ENCODE measurements at places on chromosomes 5 and 9.
A peak's percentile ranks its signal among the peaks of the same experiment; 100 is the strongest.

DNA sequence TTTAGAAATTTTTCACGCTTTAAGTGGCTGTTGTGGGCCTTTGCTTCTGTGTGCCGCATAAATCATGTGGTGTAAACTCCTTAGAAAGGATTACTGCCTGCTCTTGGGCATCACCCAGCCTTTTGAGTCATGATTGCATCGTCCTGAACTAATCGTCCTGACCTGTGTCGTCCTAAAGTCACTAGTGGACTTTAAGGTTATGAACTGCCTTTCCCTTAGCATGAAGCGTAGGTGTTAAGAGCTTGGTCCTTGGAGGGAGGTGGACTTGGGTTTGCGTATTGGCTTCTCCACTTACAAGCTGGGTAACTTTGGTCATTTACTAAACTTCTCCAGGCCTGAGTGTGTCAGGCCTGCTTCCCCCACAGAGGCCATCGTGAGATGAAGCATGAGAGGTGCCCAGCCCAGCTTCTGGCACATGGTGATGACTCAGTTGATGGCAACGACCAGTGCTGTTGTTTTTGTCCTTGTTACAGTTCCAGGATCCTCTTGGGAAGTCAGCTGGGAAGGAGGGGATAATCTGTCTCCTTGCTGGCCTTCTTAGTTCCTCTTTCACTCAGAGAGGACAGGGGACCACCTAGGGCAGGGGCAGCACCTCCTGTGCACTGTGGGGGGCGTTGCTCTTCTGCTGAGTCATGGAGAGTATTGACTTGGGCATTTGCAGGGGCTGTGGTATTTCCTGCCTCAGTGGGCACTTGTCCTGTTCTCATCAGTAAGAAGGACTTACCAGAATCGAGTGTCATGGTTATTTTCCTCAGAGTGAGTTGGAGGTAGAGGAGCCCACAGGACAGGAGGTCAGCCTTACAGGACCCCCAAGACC lies 54.2 kb upstream of the NCS1 start:
- no peak for DNase-seq

GRCh38 chr5:167814040-167814439 lies 477.4 kb upstream of the WWC1 start:
- DNase-seq = no peak

GRCh38 chr9:99071313-99072039 lies 33.4 kb upstream of the TGFBR1 start:
- DNase-seq = no peak

GRCh38 chr5:160011471-160011870 lies 2.5 kb downstream of the TTC1 start:
- no peak for DNase-seq

DNA sequence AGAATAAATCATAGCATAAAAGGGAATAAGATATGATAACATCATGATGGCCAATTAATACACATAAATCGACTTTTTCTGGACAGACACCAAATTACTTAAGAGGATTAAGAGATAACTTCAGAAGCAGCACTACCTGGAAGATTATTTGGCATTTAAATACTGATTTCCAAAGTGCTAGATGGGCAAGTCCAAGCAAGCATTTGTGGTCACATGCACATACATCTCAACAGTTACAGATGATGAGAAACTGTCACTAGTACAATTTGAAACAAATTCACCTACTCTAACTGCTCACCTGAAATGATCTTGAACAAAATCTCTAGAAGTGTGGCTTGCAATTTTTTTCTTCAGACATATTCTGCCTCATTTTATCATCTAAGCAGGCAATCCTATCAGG lies 26.8 kb upstream of the RASGEF1C start:
- DNase-seq = no peak

DNA sequence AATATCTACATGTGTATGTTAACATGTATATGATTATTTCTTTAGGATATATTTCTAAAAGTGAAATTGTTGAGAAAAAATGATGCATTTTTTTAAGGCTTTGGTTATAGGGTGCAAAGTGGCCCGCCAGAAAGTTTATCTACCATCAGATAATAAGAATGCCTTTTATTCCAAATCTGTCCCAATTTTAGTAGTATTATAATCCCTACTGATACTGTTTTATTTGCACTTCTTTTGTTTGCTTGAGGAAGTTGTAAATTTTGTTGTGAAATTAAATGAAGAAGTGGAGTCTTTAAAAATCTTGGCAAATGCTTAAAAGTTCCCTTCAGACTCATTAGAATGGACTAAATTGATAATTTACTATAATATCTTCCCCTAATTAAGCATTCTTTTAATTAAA lies 73.0 kb downstream of the NIPBL start:
- no peak for DNase-seq

DNA sequence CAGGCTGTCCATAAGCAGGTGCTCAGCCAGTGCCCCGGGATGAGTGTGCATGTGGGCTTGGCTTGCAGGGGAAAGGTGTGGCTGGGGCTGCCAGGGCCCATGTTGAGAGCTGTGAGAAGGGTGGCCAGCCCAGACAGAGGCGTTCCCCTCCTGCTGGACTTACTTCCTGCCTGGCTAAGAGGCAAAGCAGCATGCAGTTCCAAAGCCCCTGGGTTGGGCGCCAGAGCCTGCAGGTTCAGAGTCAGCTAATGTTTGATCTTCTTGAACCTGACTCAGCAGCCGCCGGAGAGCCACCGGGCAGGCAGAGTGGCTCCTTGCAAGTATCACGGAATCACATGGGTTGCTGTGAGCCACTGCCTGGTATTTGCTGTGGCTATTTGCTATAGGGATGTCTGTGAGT lies 168.4 kb upstream of the MAP1B start:
- peak; percentile 4 for DNase-seq

DNA sequence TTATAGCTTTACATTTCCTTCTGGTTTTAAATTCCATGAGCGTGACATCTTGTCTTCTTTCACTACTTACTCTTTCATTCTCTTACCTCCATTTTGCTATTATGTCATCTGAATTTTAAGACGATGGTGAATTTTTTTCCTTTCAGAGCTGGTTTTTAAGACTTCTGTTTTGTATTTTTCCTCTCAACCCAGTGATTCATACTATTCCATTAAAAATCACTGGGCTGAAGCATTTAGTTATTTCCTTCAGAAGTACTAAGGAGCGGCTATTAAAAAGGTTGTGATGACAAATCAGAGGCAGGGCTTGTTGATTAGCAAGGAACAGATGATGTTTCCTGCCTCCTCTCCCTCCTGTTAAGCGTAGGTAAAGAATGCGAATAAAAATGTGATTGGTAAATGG lies 16.5 kb downstream of the AGXT2 start:
- no peak for DNase-seq

DNA sequence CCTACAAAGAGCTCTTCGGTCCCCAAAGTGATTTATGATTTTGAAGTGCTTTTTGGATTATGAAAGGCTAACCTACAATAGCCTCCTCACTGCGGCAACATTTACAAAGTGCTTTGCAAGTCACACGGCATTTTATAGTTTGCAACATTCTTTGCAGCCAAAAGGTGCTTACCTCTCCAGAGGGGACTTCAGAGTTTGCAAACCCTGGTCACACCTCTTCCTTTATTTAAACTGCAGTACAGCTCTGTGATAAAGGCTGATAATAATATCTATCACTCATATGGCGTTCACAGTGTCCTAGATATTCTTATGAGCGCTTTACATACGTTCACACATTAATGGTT lies 20.0 kb upstream of the CRB2 start:
- no peak for DNase-seq

DNA sequence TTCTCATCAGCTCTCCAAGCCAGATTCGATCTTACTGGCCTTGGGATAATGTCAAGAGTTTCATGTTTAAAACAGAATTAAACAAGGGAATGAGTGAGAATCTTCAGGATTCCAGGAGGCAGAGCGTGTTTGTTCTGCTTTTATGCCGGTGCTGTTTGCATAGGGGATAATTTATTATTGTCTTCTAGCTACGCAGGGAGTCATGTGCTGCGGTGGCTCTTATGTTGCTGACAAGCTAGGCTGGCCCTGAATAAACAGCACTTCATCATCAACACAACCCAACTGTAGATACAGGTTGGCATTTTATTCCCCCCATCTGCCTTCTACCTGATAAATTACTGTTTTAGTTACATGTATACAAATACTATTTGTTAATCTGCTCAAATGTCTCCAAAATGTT lies 47.1 kb upstream of the PCA3 start:
- peak; percentile 56 for DNase-seq

- peak; percentile 91 for DNase-seq
Measured at GRCh38 chr5:137374110-137374714, 124.9 kb downstream of the SPOCK1 start.

DNA sequence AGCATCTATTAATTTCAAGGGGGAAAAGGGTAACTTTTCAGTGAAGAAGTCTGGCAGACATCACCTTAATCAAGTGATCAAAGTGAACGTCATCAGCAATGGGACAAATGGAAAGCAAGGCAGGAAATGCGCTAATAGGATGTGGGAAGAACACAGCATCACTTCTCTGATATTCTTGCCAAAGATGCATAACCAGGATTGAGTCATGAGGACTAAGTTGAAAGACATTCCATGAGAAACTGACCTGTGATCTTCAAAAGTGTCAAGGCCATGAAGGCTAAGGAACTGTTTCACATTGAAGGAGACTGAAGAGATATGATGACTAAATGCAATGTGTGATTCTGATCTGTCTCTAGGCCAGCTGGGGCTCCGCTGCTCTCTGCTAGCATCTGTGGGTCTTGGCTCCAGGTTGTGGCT lies 92.9 kb downstream of the NDFIP1 start:
- no peak for DNase-seq

- no peak for DNase-seq
Measured at GRCh38 chr9:71683598-71684235, 84.6 kb downstream of the CEMIP2 start.

DNA sequence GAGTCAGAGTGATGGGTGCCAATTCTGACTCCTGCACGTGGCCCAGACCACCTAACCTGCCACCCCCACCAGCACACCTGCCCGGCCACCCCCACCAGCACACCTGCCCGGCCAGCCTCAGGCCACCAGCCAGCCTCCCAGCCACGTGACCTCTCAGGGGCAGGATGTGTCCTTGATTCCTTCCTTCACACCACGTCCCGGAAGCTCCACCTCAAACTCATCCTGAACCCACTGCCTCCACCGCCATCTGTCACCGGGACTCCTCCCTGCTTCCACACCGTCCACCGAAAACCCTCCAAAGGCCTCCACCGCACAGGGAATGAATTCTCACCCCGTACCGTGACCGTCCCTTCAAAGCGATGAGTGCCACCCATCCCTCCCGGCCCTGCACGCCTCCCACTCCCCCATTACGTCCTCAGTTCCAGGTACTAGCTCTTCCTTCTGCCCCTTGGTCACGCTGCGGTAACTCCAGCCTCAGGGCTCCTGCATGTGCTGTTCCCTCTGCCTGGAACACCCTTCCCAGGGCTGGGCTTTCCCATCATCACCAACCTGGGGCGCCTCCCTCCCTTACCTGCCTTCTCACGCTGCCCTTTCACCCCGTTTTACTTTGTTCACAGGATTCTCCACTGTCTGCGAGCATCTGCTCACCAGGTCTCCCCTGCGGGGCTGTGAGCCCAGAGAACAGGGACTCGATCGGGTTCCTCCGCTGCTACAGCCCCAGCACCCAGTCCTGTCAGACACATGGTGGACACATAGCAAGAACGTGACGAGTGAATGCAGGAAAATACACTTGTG lies 82.9 kb downstream of the ADAMTS2 start:
- no peak for DNase-seq

GRCh38 chr9:26725573-26725972 lies 167.0 kb downstream of the CAAP1 start:
- DNase-seq = no peak

GRCh38 chr5:14257995-14258403 lies 114.9 kb downstream of the TRIO start:
- DNase-seq = no peak

DNA sequence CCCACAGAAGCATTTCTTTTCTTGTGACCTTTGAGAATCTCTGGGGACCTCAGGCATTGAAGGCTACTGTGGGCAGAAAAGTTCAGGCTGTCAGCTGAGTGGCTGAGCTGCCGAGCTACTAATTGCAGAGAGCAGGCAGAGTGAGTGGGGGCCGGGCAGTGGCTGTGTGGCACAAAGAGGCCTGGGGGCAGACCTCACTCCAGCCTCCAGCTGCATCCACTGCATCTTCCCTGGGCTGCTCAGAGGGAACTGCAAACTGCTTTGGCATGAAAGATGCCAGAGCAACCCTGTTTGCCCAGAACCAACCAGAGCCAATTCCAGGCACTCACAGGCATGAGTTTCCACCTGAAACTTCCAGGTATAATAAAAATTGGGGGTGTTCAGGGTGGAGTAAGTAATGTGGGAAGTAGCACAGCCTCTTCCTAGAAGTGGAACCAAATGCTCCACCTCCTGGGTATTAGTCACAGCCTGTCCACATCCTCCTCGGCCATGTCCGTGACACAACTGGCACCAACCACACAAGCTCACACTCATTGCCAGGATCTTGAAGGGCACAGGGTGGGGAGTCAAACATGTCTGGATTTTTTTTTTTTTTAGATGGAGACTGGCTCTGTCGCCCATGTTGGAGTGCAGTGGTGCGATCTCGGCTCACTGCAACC lies 548.9 kb downstream of the BNC2 start:
- no peak for DNase-seq

DNA sequence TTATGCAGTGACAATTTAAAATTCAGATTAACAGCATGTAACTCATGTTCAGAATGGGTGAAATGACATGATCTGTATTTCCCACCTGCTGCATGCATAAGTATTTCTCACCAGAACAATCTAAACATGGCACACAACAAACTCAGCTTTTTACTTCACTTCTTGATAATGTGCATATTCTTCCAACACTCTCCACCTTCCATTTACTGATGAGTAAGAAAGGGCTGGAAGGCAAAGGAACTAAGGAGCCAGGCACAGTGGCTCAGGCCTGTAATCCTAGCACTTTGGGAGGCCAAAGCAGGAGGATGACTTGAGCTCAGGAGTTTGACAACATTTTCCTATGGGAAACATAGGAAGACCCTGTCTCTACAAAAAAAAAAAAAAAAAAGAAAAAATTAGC lies 35.8 kb upstream of the SAP30L start:
- no peak for DNase-seq

- DNase-seq = peak; percentile 20
Measured at GRCh38 chr5:90248640-90249039, 160.9 kb downstream of the CETN3 start.

GRCh38 chr9:3256571-3257330 lies 269.1 kb downstream of the RFX3 start:
- no peak for DNase-seq

- DNase-seq = no peak
Measured at GRCh38 chr5:158660726-158661125, 439.0 kb downstream of the EBF1 start.

DNA sequence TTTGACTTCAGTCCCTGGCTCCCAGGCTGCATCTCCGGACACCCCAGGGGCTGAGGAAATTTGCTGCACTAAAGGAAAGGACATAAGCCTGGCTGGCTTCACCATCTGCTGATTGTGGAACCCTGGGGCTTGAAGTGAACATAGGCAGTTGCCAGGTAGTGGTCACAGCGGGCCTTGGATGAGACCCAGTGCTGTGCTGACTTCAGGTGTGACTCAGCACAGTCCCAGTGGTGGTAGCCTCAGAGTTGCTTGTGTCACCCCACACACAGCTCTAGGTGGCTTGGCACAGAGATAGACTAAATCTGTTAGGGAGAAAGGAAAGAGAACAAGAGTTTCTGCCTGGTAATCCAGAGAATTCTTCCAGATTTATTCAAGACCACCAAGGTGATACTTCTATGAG lies 36.1 kb upstream of the RUSC2 start:
- DNase-seq = no peak

- DNase-seq = no peak
Measured at GRCh38 chr9:68710111-68710471, 5.1 kb downstream of the PIP5K1B start.
